Activated gamma-delta T cell treated with Interleukin-2 at 50 U/mL for 16 hours (primary cell): ENCODE measurements at places on chromosomes 6 and 20.
A peak's percentile ranks its signal among the peaks of the same experiment; 100 is the strongest.

DNA sequence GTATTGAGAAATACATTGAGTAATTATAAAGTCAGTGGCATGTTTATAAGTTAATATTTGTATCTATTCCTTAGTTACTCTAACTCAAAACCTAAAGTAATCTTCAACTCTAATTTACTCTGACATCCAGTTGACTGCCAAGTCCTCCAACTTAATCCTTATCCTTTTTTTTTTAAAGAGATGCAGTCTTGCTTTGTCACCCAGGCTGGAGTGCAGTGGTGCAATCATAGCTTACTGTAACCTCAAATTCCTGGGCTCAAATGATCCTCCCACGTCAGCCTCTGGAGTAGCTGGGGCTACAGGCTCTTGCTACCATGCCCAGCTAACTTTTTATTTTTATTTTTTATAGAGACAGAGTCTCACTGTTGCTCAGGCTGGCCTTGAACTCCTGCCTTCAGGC lies 24.4 kb downstream of the PTPN1 start:
- no peak for DNase-seq

DNA sequence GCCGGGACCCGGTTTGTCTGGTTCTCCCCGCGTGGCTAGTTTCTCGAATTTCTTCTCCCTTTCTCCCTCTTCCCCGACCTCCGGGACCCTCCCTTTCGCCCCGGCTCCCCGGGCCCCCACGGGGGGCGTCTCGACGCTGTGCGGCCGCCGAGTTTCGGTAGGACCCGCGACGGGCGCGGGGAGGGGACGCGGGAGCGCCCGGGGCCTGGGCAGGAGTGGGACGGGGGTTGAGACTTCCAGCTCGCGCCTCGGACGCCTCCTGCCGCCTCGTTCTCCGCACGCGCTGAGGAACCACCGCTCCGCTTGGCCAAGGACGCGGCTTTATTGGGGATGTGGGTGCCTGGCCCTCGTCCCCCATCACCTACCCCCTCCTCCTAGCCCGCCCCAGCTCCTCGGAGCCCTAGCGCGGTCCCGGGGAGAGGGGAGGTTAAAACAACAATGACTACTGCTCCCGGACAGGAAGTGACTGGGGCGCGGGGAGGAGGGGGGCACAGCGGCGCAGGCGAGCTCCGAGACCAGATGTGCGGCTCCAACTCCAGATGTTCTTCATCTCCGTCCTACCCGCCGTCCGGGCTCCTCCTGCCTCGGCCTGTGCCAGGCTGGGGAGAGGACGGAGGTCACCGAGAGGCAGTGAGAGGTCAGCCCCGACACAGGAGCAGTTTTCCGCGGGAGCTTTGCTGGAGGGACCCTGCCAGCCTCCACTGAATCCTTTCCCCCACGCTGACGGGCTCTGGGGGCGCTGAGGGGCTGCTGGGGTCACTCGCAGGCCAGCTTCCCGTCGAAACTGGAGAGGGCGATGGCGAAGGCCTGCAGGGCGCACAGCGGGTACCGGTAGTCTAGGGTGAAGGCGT lies 917 bp upstream of the TEAD3 start:
- DNase-seq: peak; percentile 44

DNA sequence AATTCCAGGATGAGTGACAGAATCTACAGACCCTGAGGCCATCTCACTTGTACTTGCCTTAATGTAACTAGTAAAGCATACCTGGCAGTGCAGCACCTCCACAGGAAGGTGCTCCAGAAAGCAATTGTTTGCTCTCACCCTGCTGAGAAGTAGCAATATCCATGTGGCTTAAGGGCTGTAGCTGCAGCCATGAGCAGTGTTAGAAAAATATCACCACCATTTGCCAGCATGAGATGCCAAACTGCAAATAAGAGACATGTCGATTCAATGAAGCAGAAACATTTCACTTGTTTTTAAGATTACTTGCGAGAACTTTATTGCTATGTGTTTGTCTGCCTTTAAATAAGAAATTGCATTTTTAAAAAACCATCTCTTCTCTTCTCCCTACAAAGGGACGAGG lies 151.5 kb downstream of the PRL start:
- DNase-seq: no peak

- DNase-seq: no peak
Measured at GRCh38 chr20:49624317-49624716, 56.4 kb upstream of the PTGIS start.

DNA sequence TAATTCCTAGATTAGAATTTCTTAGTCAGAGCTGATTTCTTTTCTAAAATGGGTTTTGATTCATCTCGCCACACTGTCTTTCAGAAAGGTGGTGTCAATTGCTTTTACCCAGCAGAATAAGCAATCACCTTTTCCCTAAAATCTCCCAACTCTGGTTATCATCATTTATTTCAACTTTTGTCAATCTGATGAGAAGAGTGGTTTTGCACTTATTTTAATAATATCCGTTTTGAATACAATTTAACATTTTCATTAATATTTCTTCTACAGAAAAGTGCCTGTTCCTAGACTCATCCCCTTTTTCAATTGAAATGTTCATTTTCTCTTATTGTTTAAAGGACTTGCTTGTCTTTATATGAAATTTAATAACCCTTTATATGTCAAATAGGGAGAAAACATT lies 8.2 kb upstream of the NCR2 start:
- no peak for DNase-seq

- no peak for DNase-seq
Measured at GRCh38 chr6:126086560-126086959, 100.2 kb downstream of the TRMT11 start.

DNA sequence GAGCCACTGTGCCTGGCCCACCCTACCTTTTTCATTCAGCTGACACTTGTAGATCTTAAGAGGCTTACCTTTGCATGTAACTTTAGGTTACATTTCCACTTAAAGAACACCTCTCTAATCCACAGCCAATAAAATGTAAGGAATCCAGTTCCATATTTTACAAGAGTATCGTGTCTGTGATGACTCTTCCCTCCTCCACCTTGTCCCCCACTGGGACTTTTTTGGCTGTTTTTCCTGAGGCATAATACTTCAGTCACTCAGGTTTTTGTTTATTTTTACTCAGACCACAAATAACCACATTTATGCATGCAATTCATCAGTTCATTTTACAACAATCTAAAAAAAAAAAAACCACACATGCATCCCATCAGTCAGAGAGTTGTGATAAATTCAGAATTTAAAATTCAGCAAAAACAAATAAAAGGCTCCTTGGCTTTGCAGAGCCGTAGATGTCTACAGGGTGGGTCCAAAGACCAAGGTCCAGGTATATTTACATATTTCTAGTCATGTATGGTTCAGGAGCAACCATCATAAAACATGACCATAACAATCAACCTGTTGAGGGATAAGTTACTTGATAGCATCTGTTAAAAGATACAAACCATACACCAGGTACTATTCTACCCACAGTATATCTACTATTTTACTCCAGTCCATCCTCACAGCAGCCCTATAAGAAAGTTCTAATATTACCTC lies 9.9 kb downstream of the ATXN1 start:
- DNase-seq: no peak

DNA sequence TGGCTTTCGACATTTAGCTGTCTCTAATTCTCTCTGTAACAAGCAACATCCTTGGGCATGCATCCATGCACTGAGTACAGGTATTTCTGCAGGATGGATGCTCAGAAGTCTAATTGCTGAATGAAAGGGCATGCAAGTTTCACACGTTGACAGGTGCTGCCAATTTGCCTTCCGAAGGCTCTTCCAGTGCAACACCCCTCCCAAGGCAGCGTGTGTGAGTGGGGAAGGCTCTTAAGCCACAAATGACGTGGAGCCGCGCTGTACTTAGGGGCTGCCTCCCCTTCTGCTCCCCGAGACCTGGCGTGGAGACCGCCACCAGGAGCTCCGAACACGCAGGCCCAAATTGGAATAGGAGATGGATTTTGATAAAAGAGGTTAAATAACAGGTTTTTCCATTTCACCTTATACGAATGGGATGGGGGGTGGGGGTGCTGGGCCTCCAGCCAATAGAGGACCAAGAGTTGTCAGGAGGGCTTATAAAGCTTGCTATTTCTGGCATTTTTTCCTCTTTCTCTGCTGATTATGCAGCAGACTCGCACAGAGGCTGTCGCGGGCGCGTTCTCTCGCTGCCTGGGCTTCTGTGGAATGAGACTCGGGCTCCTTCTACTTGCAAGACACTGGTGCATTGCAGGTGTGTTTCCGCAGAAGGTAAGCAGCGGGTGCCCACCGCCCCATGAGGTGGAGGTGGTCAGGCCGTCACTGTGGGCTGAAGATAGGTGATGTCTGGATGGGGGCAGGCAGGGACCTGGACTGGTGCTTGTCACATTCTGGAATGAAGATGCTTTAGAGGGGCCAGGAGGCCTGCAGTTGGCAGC lies 30.9 kb downstream of the TOX2 start:
- DNase-seq: no peak

- no peak for DNase-seq
Measured at GRCh38 chr6:7132398-7133035, 24.8 kb downstream of the RREB1 start.

- peak; percentile 57 for DNase-seq
Measured at GRCh38 chr20:17610566-17611289, 40.9 kb downstream of the DSTN start.

- DNase-seq: no peak
Measured at GRCh38 chr6:92849636-92850035, 569.7 kb downstream of the EPHA7 start.

DNA sequence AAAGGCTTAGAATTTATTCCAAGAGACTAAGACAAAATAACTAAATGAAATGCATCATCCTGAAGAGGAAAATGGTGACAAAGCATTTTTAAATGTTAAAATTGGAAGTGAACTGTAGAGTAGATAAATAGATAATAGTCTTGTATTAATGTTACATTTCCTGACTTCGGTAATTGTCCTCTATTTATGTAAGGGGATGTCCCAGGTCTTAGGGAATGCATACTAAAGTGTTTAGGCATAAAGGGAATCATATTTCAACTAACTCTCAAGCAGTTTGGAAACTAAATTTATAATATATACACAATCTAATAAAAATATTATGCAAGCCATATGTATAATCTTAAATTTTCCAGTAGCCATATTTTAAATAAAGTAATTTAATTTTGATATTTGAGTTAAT lies 159.3 kb downstream of the WDR27 start:
- DNase-seq: no peak

DNA sequence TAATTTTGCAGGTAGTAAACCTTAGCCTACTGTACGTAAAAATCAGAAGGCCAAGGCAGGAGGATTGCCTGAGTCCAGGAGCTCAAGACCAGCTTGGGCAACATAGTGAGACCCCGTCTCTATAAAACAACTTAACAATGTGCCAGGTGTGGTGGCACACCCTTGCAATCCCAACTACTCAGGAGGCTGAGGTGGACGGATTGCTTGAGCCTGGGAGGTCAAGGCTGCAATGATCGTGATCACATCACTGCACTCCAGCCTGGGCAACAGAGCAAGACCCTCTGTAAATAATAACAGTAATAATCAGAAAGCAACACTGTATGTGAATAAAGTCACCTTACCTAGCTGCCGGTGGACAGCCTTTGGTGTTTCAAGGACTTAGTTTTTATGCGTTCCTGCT lies 48.9 kb downstream of the MTHFD1L start:
- no peak for DNase-seq

- DNase-seq: no peak
Measured at GRCh38 chr6:163786995-163787671, 372.6 kb downstream of the QKI start.

DNA sequence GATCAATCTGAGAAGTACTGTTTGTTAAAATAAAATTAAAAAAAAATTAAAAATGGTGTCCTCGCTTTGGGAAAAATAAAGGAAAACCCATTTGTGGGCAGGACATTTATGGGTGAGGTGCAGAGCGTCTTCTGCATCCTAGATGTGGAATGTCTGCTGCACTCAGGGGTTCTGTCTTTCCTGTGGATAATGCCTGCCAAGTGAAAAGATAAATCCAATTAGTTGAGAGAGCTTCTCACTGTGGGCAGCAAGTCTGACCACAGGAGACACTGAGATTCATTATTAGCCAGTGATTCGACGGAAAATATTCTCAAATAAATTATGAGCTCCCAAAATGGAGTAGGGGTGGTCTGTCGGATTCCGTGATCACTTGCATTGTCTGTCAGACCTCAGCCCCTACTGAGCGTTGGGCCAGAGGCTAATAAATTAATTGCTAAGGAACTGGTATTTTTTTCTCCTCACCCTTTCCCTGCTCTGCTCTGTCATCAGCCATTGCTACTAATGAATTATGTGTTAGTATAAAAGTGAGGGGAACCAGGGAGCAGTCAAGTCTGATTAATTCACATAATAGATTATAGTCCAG lies 10.0 kb downstream of the GMPR start:
- DNase-seq: no peak

DNA sequence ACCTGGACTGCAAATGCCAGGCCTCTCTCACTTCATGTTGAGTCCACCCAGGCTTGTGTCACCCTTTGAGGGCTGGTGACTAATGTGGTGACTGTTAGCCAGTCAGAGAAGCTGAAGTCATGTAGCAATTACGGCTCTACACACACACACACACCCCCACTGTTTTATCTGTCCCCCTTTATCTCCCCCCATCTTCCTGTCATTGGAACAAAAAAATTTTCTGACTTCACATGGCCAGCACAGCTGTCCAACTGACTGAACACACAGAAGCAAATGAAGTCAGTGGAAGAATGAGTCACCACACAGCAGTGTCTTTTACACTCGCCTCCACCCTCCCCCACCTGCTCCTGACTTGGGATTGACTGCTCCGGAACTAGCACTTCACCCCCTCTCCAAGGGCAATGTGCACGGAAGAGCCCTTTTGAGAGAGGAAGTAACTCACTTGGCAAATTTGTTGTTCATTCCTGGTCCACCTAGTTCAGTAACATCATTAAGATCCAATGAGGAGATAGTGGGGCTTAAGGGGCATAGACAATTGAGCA lies 198.0 kb downstream of the RNF144B start:
- no peak for DNase-seq

- DNase-seq: no peak
Measured at GRCh38 chr6:154447954-154448353, 62.5 kb downstream of the CNKSR3 start.

DNA sequence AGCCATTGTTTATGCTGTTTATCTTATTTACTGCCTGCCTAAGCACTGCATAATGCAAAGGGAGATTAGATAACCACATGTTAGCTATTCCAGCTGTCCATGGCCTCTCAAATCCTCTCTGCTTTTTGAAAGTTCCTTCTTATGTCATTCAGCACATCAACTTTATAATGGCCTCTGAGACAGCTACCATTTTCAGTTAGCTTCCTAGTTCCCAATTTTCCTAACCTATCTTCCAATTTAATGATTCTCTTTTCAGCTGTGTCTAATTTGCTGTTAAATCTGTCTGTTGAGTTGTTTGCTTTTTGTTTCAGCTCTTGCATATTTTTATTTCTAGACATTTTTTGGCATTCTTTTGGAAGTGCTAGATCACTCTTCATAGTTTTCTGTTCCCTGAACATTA lies 173.4 kb upstream of the PLCB4 start:
- no peak for DNase-seq
